Stimulated activated CD8-positive, alpha-beta memory T cell treated with anti-CD3 and anti-CD28 coated beads, Interleukin-7, amount 100 ng/mL, for 1 hour (primary cell): ENCODE measurements at places on chromosomes 6 and 20.

GRCh38 chr6:56292505-56293181, 45.3 kb upstream of the COL21A1 start:
- no peak for DNase-seq

- no peak for DNase-seq
Measured at GRCh38 chr20:25313593-25313992, 65.7 kb downstream of the PYGB start.

DNA sequence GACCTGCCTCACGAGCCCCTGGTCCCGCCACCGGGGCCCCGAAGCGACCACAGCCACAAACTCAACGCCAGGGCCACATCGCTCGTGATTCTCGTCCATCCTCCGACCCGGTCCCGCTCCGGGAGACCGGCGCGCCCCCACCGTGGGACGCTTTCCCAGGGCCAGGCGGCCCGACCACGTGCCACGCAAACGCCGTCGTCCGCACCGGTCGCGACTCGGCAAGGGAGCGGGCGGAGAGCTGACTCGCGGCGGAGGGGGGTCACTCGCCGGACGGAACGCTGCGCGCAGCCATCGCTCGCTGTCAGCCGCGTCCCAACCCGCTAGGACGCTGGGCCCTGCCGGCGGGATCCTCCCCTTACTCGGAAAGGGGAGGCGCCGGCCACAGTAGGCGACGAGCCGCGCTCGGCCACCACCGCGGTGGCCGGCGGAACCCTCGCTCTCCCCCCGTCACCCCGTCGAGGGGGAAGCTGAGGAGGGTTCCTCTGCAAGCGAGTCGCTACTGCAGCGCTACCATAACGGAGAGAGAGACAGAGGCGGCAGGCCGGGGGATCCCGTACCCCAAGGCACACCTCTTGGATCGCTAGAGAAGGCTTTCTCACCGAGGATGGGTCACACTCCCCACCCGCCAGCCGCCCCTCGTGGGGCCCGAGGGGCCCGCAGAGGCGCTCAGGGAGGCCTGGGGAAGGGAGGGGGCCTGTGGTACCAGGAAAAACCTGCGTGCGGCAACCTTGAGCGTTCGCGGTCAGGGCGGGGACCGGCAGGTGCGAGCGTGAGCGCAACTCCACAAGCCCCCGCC, 511.8 kb upstream of the ZNF337 start:
- no peak for DNase-seq

DNA sequence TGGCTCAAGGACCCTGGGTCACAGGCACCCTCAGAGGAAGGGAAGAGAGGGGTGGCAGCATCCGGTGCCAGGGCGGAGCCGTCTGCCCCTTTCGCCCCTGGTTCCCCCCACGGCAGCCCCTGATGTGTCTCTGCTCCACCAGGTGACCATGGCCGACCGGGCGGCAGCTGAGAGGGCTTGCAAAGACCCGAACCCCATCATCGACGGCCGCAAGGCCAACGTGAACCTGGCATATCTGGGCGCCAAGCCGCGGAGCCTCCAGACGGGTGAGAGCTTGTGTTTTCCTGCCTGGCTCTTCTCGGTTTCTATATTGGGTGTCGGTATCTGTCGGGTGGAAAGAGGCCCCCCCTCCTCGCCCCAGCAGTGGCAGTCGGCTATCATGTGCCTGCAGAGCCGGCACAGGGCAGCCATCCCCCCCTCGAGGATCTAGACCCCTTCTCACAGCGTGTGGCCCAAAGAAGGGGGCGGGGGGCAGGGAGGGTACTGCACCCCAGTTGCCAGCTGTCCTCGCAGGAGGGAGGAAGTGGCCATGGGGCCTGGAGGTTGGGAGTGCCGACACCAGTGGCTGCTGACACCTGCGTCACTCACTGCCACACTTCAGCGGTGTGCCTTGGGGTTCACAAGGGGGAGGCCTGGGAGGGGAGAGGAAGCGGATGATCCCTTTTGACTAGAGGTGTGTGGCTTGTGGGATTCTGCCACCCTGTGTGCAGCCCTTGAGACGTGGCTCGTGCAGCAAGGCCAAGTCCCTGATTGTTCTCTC, 1.5 kb downstream of the RBM38 start:
- peak; percentile 55 for DNase-seq

GRCh38 chr20:19750101-19750606, 7.9 kb upstream of the RIN2 start:
- no peak for DNase-seq

- peak; percentile 61 for DNase-seq
Measured at GRCh38 chr20:47610247-47610944, 108.7 kb downstream of the NCOA3 start.

- no peak for DNase-seq
Measured at GRCh38 chr20:18287546-18287914, 797 bp upstream of the ZNF133 start.

GRCh38 chr6:46137387-46137786, 7.6 kb downstream of the ENPP4 start:
- no peak for DNase-seq

DNA sequence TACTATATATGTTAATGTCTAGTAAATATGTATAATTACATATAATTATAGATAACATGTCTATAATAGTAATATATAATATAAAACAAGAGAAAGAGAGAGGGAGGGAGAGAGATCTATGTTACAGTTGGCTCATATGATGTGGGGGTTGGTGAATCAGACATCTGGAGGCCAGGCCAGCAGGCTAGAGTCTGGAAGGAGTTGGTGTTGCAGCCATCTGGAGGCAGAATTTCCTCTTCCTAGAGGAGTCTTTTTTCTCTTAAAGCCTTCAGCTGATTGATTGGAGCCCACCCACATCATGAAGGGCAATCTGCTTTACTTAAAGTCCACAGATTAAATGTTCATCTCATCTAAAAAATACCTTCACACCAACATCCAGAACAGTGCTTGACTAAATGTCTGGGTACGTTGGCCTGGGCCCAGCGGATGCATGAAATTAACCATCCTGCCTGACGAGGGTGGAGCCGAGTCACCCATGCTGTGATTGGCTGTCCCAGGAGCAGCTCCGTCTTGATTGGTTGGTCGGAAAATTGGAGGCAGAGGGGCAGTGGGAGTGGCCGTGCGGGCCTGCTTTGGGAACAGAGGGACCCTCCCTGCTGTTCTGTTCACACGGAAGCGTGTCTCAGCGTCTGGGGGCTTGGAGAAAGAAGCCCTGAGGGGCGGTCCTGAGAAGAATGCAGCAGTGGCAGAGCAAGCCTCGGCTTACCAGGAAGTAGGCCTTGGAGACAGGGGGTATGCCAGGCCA, 392.4 kb downstream of the QKI start:
- no peak for DNase-seq

DNA sequence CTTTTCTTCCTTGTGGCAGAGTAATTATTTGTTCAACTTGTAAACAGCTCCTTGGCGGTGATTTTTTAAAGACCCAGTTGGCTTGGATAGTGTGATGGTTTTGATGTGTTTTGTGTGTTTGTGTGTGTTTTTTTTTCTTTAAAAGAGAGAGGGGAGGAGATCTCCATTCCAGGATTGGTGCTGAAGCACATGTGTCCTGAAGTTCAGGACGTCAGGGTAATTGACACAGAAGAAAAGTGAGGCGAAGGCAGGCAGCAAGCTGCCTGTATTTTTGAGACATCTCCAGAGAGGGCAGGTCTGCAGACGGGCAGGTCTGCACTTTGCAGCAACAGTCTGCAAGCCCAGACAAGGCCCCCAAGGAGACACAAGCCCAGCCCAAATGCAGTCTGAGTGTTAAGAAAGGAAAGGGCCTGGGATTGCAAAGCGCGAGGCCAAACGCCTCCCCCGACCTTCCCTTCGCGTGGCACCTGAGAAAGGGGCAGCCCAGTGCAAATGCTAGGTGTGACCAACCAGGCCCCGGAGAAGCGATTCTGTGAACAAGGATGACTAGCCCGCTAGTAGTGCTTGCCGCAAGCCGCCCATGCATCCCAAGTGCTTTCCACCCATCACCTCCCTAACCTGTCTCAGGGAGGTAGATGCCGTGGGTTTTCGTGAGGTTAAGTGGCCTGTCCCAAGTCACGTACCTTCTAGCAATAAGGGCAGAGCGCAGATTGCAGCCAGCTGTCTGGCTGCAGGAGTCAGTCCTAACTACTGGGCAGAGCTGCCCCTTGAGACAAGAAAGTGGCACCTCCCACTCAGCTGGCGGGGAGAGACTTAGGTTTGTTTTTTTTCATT, 230.5 kb downstream of the ZMYND8 start:
- DNase-seq, result no peak

DNA sequence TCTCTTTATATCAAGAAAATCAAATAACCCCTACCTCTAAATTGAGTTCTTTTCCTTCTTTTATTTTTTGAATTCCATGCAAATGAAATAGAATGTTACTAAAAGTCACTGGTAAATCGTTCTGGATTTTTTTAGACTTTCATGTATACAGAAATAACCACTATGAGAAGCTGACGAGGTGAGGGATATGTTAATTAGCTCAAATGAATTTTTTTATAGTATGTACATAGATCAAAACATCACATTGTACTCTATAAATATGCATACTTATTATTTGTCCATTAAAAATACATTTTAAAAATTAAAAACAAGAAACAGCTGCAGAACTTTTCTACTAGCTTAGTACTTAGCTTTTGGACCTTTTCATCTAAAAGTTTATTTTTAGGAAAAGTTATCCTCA, 165.4 kb downstream of the DOK5 start:
- no peak for DNase-seq

DNA sequence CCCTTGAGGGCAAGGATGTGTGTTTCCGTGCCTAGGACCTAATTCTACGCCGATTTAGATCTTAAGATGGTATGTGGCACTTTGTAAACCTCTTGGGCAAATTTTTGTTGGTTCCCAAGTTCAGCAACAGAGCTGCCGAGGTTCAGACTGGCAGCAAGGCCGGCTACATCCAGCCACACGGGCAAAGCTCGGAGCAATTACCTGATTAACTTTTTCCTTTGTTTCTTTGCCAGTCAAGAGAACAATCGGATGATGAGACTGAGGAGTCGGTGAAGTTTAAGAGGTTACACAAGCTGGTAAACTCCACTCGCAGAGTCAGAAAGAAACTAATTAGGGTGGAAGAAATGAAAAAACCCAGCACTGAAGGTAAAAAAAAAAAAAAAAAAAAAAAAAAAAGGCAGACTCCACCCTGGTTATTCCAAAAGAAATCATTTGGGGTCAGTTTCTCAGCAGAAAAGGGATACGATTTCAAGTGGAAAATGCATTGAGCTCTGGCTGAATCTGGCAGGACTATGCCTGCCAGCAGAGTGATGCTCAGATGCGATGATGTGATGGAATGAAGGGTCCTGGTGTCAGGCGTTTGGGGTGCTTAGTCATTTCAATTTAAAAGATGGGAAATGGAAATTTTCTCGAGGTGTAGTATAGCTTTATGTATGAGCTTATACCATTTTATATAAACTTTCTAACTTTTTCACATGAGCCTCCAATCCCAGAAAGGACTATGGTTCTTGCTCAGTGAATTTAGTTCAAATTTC, 171.6 kb downstream of the SASH1 start:
- no peak for DNase-seq

GRCh38 chr6:4872841-4873240, 96.6 kb downstream of the CDYL start:
- DNase-seq, result no peak

GRCh38 chr6:21437581-21437980, 156.0 kb upstream of the SOX4 start:
- no peak for DNase-seq

GRCh38 chr6:28399350-28400121, at the start of gene ZSCAN12:
ZSCAN12 (minus strand) TSS chr6:28399747; CDS start chr6:28398405, 1,342 bp downstream.
- peak; percentile 69 for DNase-seq

DNA sequence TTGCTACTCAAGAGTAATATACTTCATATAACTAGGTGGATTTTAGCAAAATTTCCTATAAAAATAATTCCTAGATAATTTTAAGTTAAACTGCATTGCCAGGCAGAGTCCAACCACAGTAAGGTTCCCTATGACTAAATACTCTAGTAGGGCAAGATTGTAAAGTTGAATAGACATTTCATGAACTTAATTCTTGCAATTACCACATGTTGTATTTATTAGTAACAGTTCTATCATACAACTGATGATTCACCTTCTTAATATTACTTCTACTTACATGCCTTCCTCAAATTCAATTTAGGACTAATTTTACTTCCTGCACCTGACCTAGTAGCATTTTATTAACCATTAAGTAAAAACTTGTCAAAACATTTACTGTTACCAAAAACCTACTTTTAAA, 266.7 kb upstream of the THEMIS start:
- no peak for DNase-seq

- DNase-seq, result no peak
Measured at GRCh38 chr20:1912053-1912452, 16.8 kb downstream of the SIRPA start.

GRCh38 chr20:4488407-4489339, 233.0 kb upstream of the PRND start:
- DNase-seq, result no peak

DNA sequence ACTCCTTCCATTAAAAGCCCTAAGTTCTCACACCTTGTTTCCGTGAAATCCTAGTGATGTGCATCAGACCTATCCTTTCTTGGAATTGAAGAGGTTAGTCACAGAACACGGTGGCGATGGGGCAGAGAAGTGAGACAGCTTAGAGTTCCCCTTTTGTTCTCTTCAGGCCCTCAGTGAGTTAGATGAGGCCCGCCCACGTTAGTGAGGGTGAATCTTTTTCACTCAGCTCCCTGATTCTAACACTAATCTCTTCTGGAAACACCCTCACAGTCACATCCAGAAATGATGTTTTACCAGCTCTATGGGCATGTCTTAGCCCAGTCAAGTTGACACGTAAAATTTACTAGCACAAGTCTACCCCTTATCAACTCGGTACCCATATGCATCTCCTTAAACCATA, 172.7 kb upstream of the NOX3 start:
- DNase-seq, result no peak

GRCh38 chr6:24270011-24270410, 87.8 kb downstream of the DCDC2 start:
- no peak for DNase-seq

DNA sequence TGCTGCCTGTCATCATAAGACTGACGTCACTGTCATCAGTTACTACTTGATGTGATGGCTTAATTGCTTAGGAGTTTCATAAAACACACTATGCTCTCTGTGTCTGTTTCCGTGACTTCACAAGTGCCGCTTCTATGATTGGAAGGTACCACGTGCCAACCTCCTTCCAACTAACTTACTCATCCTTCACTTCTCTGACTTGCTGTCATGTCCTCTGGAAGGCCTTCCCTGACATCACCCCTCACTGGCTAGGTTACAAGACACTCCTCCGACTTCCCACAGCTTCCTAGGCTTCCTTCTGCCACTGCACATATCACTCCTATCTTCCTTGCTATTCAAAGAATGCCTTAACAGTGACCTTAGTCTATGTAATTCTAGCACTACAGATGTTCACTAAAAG, 20.4 kb downstream of the SERINC3 start:
- DNase-seq, result no peak

DNA sequence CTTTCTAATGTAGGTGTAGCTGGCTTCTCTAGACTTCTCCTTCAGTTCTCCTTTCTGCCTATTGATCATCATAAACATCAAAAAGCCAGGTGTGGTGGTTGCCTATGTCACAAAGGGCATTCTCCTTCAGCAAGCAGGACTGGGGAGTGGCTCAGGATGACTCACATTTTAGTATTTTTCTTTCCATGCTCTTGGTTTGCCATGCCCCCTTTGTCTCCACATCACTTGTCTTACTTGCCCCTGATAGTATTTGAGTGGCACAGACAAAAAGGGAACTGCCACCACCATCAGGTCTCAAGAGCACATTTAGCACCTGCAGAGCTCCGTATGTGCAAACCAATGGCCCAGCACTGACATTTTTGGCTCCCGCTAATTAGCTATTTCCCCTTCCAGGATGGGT, 698.8 kb downstream of the DHX35 start:
- no peak for DNase-seq

- DNase-seq, result no peak
Measured at GRCh38 chr6:130907687-130908086, 80.5 kb downstream of the SMLR1 start.

- no peak for DNase-seq
Measured at GRCh38 chr20:278181-278580, 12.4 kb downstream of the C20orf96 start.

GRCh38 chr6:130076512-130076911, 58.1 kb downstream of the L3MBTL3 start:
- no peak for DNase-seq
